ENCODE measurements at places on chromosomes 16 and 17.

DNA sequence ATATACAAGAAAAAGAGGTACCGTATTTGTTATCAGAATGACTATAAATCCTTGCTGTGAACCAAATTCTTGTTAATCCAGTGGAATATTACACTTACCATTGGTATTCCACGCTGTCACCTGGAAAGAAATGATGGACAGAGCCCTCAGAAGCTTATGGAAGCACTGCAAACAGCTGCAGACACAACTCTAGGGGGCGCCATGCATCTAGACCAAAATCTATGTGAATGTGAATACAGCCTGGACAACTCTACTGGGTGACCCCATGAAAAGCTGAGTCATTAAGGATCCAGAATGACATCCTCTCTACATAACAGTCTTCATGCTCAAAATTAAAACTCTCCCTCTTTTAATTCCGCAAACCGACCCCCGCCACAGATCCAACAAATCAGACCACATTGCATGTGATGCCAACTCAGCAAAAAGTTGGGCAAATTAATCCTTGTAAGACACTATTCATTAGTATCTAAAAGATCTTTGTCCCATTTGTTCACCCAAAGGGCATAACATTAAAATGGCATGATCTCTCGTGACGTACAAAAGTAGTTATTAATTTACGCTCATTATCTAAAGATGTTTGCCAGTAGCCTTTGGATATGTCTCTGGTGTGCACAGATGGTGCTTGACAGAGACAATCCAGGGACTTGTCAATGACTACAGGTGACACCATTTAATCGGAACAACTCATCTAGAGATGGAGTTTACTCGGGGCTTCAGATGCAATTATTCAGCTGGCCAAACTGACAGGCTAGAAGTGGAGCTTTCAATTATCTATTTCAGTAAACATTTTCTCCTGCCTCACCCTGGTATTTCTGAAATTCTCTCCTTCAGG is 552.7 kb upstream of the PSMD7 start:
- no peak for DNase-seq

DNA sequence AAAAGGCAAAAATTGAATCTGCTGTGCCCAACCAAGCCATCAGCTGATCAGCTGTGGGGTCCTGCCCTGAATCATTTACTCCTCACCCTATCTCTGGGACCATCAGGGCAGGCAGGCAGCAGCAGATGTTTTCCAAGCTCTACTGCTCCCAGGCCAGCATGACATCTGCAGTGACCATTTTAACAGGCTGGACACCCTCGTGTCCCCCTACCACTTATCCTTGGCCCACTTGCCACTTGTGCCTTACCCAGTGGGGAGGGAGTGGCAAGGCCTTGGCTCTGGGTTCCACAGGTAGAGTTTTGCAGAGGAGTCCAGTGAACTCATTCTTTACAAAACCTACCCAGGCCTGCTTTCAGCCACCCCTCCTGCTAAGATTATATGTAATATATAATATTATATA is 12.0 kb upstream of the CA4 start:
- DNase-seq: no peak

DNA sequence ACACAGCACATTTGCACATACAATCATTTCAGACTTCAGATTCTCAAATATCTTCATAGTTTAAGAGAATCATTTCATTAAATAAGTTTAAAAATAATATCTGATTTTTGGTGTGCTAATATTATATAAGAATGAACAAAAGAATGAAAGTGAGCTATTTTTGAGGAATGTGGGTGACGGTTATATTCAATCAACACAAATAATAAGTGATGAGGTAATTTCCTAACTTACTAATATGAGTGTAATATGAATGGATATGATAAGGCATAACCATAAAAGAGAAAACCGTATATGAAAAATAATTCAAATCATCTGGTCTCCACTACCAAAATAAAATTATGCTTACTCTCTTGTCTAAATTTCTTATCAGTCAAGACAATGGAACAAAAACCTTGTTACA is 68.4 kb upstream of the NACA2 start:
- DNase-seq: no peak

GRCh38 chr16:23302045-23302956 is at the start of gene SCNN1B:
Gene SCNN1B, plus strand, starts transcription at chr16:23302302. Its CDS starts 46,298 bp downstream, at chr16:23348600.
- DNase-seq: no peak

GRCh38 chr17:841313-841712 is 59.2 kb downstream of the MRM3 start:
- DNase-seq: no peak

GRCh38 chr17:5516060-5516792 is 29.9 kb downstream of the MIS12 start:
- DNase-seq: no peak
